ENCODE measurements at places on chromosomes 5 and 9. TPM values are rescaled to one million over a fixed set of nuclear protein-coding genes. Genes with fewer than 3 reads are reported as not detected.

The HTR4 gene
- total RNA-seq, result 5.7 TPM

The TLE1 gene
- 24.8 TPM for total RNA-seq

The IFNB1 gene
- total RNA-seq, result not detected

The PCDHGB1 gene
- total RNA-seq, result 1.8 TPM

The SLC26A2 gene
- 15.1 TPM for total RNA-seq

The SLCO6A1 gene
- not detected for total RNA-seq

All from aortic smooth muscle cell (primary cell).